Fibroblast of upper back skin (primary cell): ENCODE measurements at places on chromosomes 2 and 18.
A peak's percentile ranks its signal among the peaks of the same experiment; 100 is the strongest.

- DNase-seq, result no peak
Observed at GRCh38 chr2:240878341-240878936, 9.8 kb downstream of the AGXT start.

DNA sequence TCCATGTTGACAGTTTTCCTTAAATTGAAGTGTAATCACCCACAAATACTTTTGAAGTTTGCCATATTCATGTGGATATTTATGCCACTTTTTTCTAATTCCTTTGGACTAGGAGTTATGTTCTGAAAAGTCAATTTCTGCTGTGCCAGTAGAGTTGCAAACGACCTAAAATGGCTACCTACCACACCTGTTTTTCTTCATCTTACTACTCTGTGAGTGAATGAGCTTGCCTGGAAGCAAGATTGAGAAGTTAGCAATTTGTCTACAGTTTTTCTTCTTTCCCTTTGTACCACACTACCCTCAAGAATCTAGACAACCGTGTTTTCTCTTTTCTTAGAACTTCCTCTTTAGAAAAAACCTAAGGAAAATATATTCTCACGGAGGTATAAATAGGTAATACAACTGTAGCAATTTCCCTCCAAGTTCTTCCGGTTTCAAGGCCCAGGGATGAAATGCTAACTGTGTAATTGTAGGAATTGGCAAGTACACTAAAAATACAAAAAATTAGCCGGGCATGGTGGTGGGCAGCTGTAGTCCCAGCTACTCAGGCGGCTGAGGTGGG, 7.3 kb upstream of the SLC39A10 start:
- DNase-seq, result no peak

- no peak for DNase-seq
Observed at GRCh38 chr2:73034661-73035375, 36.7 kb downstream of the SFXN5 start.

DNA sequence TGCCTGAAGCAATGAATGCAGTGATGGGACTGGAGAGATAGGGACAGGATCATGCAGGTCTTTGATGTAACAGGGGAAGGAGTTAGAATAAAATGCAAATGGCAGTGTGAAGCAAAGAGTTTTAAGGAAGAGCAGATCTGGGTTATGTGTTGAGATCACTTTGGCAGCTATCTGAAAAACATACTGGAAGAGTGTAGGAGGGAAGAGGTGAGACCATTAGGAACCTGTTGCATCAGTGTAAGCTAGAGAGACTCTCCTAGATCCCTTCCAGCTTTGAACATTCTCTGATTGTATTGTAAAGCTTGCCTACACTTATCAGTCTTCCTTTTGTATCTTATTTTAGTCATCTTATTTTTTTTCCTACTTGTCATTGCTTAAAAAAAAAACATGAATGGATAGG, 10.5 kb downstream of the ACVR2A start:
- DNase-seq, result no peak

GRCh38 chr2:174074831-174075230, 109.7 kb upstream of the SP3 start:
- no peak for DNase-seq

DNA sequence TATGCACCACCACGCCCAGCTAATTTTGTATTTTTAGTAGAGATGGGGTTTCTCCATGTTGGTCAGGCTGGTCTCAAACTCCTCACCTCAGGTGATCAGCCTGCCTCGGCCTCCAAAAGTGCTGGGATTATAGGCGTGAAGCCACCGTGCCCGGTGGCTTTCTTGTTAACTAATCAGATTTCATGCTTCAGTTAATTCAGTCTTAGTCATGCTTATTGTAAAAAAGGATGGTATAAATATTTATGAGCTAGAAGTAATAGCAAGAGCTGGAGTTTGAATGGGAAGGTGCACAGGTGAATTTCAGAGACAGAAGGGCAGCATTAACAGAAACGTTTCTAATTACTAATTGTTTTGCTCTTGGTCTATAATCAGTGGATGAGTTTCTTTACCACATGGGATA, 10.3 kb downstream of the GEMIN6 start:
- DNase-seq, result no peak

DNA sequence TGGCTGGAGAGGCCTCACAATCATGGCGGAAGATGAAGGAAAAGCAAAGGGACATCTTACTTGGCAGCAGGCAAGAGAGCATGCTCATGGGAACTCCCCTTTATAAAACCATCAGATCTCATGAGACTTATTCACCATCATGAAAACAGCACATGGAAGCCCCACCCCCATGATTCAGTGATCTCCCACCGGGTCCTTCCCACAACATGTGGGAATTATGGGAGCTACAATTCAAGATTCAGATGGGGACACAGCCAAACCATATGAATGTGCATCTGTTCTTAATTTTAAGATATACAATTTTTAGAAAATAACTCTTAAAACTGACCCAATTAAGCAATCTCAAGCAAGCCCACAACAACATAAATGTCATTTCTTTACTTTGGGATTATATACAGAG, 12.6 kb downstream of the C18orf63 start:
- peak; percentile 83 for DNase-seq

DNA sequence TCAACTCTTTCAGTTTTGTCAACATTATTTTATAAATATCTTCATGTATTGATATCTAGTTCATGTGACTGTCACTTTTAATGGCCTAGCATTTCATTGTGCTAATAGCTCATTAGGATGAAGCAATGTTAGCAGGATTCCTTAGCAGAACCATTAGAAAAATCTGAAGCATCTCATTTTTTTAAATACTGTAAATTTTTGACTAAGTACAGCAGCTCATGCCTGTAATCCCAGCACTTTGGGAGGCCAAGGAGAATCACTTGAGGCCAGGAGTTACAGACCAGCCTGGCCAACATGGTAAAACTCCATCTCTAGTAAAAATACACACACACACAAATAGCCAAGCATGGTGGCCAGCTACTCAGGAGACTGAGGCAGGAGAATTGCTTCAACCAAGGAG, 15.6 kb upstream of the ANTXR1 start:
- no peak for DNase-seq

- peak; percentile 96 for DNase-seq
Observed at GRCh38 chr2:235605312-235606003, 111.6 kb downstream of the AGAP1 start.

DNA sequence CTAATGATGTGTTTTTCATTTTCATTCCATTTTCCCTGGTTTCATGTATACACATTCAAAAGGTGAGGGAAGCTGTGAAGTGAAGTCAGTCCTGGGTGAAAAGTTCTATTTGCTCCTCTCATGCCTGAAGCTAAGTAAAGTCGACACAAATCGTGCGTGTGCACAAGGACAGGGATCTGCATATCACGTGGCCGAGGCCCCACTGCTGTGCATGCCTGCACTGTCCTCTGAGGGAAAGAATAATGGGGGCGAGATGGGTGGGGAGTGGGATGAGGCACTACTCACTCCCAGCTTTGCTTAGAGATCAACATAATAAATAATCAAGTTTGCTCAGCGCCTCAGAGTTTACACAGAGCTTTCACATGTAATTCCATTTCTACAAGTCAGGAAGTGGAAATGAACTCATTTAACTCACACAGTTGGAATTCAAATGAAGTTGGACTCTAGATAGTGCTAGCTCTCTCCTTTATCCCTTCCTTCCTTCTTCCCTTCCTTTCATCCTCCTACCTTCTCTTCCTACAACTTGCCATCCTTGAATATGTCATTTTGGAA, 5.1 kb upstream of the PTPRM start:
- DNase-seq, result no peak

GRCh38 chr2:175599966-175600831, 401.9 kb downstream of the LNPK start:
- peak; percentile 73 for DNase-seq

- no peak for DNase-seq
Observed at GRCh38 chr2:229111744-229112143, 159.3 kb downstream of the PID1 start.
